A549 treated with Hydrocortisone at 1 μM for 4 hours (cell line): ENCODE measurements at places on chromosomes 4 and X. TPM values are rescaled to one million over a fixed set of nuclear protein-coding genes. Genes with fewer than 3 reads are reported as not detected.

C4orf51 gene
- total RNA-seq = not detected in 5 replicates

SCOC gene
- 22.6 to 34.8 TPM (median 26.9 TPM) in 5 replicates for total RNA-seq

ZNF630 gene
- 0.14 to 0.40 TPM (median 0.21 TPM) in 5 replicates for total RNA-seq

SEPTIN11 gene
- 27.8 to 56.4 TPM (median 37.6 TPM) in 5 replicates for total RNA-seq

SPANXD gene
- 0.18 to 0.48 TPM in 2 of 5 replicates, not detected in the others for total RNA-seq

SLIT2 gene
- 0.02 to 0.06 TPM in 2 of 5 replicates, not detected in the others for total RNA-seq

LYAR gene
- total RNA-seq = 25.7 to 31.9 TPM (median 28.1 TPM) in 5 replicates

CT45A10 gene
- 0.31 to 0.67 TPM (median 0.44 TPM) in 5 replicates for total RNA-seq

UGT2B7 gene
- 0.16 to 0.49 TPM (median 0.38 TPM) in 5 replicates for total RNA-seq

TRPC5OS gene
- not detected in 5 replicates for total RNA-seq

ELOVL6 gene
- 16.0 to 23.4 TPM (median 19.0 TPM) in 5 replicates for total RNA-seq

TBX22 gene
- total RNA-seq = not detected in 5 replicates
